ENCODE measurements at places on chromosomes 1 and 21.

DNA sequence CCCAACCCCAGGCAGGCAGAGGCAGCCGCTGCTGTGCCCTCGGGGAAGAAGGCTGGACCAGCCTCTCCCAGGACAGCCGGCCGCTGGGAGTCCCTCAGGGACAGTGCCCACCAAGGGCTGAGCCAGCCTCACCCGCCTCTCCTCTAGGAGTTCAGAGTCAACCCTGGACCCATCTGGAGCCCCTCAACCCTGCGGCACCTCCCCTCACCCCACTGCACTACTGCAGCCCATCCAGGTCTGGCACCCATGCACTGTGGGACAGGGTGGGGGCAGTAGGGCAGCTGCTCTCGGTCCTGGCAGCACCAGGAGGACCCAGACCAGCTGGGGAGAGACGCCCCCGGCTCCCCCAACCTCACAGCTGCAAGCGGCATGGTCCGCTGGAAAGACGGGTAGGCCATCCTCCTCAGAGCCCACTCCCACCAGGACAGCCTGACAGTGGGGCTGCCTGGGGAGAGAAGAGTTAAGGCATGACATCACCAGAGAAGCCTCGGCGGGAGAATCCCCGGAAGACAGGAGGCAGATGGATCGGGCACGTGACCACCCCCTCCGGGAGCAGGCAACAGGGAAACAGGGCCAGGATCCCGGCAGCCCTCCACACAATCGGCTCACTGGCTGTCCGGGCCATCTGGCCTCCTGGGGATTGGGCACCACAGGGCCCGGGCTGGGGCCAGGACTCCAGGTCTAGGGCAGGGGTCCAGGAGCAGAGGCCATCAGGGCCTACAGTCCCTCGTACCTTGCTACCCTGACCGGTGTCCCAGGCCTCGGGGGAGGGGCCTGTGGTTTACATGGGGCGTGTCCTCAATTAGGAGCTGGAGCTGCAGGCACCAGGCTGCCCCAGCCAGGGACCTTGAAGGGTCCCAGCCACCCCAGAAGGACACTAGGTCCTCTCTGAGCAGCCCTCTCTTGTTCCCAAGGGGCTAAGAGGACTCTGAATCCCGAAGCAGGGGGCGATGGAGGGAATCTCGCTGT is 3.1 kb downstream of the ACAP3 start:
- no peak for DNase-seq

DNA sequence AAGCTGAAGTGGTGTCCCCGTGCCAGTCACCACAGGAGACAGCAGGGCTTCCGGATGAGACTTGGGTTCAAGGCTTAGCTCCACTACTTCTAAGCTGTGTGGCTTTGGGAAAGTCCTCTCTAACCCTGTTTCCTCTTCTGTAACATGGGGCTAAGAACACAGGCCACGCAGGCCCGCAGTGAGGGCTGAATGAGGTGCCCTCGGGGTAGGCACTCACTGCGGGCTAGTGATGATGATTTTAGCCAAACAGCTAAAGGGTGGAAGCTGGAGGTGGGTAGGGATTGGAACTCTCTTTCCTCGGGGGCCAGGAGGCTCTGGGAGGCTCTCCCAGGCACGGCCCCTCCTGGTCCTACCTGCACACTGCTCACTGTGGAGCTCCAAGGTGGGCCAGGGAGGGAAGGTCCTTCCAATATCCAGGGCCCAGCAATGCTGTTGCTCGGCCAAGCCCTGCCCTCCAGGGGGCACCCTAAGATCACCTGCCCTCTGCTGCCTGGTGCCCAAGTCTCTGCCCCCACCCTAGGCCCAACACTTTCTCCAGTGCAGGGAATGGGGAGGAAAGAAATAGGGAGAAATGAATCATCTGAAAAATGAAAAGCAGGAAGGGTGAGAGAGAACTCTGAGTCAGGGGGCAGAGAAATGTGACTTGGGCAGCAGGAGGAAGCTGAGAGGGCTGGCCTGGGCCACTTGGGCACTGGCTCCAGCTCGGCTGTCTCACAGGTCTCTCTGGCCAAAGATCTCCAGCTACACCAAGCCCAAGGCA is 19.2 kb upstream of the EVA1B start:
- peak; percentile 77 for DNase-seq

- DNase-seq = no peak
Measured at GRCh38 chr21:25387665-25388064, 219.6 kb downstream of the MRPL39 start.

DNA sequence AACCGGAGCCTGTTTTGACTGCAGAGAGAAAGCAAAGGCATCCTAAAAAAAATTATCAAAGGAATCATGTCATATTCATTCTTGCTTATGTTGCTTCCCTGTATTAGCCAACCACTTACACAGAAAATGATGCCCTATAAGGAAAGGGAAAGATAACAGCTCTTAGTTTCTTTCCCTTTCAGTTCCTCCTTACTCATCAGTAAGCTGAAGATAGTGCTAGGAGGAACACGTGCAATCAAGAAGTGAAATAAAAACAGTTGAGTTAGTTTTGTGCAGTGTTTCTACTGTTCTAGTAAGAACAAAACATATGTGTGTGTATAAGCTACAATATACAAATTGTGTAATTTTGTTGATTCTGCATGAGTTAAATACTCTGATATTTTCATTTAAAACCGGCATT is 45.3 kb upstream of the MTF2 start:
- DNase-seq = peak; percentile 71

DNA sequence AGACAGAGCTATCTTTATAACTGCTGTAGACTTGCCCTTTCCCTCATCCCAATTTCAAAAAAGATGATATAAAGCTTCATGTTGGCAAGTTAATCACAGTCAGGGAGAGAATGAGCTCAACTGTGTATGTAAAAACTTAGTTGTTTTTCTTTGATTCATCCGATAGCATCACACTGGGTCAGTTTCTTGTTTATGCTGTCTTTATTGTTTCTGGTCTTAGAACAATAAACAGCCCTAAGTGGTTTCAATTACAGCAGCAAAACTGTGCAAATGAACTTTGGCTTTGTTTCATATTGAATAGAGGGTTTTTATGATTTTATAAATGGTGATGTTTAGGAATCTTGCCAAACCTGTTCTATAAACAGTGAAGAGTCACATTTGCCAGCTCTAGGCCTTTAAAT is 423.8 kb upstream of the CXADR start:
- DNase-seq = no peak

GRCh38 chr1:63746129-63746864 is 27.5 kb upstream of the ROR1 start:
- DNase-seq = no peak

- DNase-seq = no peak
Measured at GRCh38 chr1:207015791-207016190, 16.8 kb downstream of the C1orf116 start.

DNA sequence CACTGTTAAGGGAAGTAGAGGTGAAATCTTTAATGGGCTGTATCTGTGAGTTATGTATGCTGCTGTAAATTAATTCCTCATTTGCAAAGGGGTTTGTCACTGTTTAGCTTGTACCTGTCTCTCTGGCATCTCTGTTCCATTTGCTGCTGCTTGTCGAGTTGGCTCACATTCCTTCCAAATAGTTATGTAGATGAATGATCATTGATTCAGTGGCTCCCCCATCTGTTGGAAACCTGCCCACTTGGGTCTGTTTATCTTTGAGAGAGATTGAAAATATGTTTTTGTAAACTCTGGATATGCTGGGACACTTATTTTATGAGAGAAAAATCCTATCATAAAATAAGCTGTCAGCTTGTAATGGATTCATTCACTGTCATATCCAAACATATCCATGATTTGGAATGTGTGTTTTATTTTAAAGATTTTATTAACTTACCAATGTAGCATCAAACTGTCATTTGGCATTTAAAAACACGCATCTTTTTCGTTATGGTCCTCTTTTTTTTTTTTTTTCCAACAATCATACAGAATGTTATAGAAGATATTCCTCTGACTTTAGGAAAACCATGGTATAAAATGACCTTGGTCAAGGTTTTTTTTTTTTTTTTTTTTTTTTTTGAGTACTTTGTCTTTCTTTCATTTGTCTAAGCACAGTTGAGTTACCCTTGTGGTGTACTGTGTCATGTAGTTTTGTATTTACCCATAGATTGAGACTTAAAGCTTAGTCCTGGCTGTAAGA is 3.5 kb downstream of the RYR2 start:
- no peak for DNase-seq

All from GM13976 (cell line).